ENCODE measurements at places on chromosomes 16 and 17.

GRCh38 chr16:80687606-80688005, 116.8 kb downstream of the CDYL2 start:
- DNase-seq = no peak

GRCh38 chr17:61775364-61775763, 88.0 kb downstream of the BRIP1 start:
- DNase-seq = no peak

DNA sequence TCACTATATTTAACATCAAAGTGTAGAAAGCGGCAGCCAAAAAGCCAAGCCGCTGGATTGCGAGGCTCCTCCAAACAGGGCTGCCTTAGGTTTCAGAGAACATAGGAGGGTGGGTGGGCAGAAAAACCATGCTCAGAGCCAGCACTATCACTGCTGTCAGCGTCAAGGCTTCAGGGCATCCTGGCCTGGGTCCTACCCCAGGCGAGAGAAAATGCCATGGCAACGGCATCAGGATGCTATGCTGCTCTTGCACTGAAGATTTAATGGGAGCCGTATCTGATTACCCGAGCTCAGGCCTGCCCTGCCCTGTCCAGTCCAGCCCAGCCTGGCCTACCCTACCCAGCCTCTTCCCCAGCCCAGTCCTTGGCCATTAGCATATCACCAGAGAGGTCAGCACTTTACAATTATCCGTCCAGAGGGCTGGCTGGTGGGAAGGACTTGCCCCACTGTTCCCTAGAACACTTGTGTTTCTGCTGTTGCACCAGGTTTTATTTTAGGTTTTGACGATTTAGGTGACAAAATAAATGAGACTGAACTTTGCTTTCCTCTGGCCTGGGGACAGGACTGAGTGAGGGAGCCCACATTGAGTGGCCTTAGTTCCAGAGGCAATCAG, 61.1 kb downstream of the TOM1L2 start:
- no peak for DNase-seq

- DNase-seq = no peak
These were observed 1.1 kb downstream of the NDEL1 start for GRCh38 chr17:8436844-8437171.

DNA sequence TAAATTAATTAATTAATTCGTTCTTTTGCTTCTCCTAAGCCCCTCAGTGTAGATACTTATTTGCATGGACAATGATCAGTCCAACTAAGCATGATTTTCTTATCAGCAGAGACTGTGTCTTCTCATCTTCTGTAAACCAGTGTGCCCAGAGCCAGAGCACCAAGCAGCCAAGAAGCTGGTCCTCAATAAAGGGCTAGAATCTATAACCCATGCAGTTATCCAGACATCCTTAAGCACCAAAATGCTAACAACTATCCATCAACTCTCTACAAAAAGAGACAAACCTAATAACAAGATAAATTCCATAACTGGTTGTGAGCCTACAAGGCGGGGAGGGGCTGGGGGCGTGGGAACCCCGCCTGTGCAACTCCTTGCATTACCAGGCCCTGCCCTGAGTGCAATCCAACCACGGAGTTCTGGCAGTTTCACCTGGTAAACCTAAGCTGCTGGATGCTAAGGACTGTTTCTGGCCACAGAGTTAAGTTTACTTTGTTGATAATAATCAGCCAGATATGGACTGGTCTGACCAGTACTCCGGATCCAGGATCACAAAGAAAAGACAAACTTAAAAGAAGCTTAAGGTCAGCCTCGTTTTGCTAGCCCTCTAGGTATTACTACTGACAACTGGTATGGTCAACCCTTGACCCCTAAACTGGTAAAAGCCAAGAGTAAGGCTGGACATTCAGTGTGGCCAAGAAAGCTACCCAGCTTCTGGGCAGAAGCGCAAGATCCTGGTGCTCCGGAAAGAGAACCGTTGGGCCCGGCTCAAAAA, 51.5 kb downstream of the ZFHX3 start:
- DNase-seq = no peak

DNA sequence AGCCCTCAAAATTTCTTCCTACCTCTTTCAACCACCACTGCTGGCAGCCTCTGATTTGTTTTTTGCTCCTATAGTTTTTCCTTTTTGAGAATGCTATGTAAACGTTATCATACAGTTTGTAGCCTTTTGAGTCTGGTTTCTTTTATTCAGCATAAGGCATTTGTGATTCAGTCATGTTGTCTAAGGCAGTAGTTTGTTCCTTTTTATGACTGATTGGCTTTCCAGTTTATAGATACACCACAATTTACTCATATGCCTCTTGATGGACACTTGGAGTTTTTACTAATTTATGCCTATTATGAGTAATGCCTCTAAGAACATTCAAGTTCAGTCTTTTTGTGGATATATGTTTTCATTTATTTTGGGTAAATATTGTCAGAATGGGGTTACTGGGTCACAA, 136.6 kb downstream of the CHD9 start:
- DNase-seq = no peak

Measured in naive thymus-derived CD4-positive, alpha-beta T cell (primary cell).